ENCODE measurements at places on chromosomes 3 and 15. TPM values are rescaled to one million over a fixed set of nuclear protein-coding genes. Genes with fewer than 3 reads are reported as not detected.

The MEX3B gene
- 9.6 TPM for total RNA-seq

The SNX33 gene
- total RNA-seq, result 22.5 TPM

The MNS1 gene
- 1.1 TPM for total RNA-seq

The CALML4 gene
- 0.88 TPM for total RNA-seq

The EFCC1 gene
- total RNA-seq, result 0.86 TPM

The ABHD17C gene
- 9.0 TPM for total RNA-seq

The RTP1 gene
- total RNA-seq, result not detected

The SLC12A8 gene
- 11.2 TPM for total RNA-seq

The GATA2 gene
- total RNA-seq, result 2.0 TPM

The KY gene
- 0.43 TPM for total RNA-seq

The FAM107A gene
- total RNA-seq, result not detected

The SYNPR gene
- total RNA-seq, result not detected
